GM04504 (cell line): ENCODE measurements at places on chromosomes 7 and 10.
A peak's percentile ranks its signal among the peaks of the same experiment; 100 is the strongest.

DNA sequence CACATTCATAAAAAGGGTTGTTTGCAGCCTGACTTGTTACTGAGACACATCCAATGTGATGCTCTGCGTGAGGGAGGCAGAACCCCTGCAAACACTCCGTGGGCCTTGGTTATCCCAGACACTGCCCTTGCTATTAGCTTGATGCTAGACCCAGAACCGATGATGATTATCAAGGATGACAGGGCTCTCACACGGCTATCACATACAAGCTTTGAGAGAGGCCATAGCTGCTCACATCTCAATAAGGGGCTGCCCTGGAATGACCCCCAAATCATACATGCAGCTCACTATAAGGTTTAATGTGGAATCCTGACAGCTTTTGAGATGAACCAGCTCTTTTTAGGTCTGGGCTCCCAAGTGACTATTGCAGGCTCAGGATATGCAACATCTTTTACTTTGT, 44.4 kb upstream of the TCERG1L start:
- DNase-seq: no peak

- no peak for DNase-seq
These were observed 161.0 kb downstream of the DIP2C start for GRCh38 chr10:528173-529165.

DNA sequence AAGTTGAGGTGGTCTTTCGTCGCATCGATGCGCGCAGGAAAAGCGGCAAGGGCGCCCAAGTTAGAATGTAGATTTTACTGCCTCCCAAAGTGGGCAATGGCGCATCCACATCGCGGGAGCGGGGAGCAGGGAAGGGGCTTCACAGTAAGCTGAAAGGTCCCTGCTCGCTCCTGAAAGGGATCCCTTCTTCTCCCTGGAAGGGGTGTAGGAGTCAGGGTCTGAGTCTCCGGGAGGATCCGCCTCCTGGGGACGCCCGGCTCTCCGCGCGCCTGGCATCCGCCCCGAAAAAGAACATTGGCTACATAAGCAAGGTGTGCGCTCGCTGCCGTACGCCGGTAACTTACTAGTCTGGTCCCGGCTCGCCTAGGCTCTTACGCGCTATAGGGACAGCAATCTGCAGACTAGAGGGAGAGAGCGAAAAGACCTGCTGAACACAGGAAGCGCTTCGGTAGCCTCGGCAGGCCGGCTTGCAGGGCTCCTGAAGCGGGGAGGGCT, 804 bp downstream of the UNC5B start:
- peak; percentile 57 for DNase-seq

GRCh38 chr7:101419831-101420230, 57.2 kb downstream of the COL26A1 start:
- no peak for DNase-seq

- DNase-seq: no peak
These were observed 21.3 kb downstream of the CCDC71L start for GRCh38 chr7:106639476-106640334.

GRCh38 chr7:111413739-111414138, 148.6 kb downstream of the IMMP2L start:
- no peak for DNase-seq

GRCh38 chr10:104492329-104492940, 138.8 kb downstream of the CFAP58 start:
- DNase-seq: peak; percentile 6

DNA sequence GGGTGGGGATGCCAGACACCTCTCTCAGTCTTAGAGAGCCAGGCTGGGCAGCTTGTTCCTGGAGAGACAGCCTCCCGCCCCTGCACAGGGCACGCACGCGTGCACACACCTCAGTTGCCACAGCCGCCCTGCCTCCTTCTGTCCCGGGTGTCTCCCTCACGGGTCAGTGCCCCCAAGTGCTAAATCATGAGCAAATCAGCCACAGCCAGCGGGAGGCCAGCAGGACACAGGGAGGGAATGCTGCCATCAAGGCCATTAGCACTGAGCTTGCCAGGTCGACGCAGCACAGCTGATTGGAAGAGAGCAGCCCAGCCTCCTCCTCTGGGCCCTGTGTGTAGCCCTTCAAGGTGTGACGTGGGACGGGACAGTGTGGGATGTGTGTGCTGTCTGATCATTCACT, 130.4 kb downstream of the CDH23 start:
- no peak for DNase-seq

- no peak for DNase-seq
These were observed 12.3 kb upstream of the CYTH3 start for GRCh38 chr7:6284461-6285360.

DNA sequence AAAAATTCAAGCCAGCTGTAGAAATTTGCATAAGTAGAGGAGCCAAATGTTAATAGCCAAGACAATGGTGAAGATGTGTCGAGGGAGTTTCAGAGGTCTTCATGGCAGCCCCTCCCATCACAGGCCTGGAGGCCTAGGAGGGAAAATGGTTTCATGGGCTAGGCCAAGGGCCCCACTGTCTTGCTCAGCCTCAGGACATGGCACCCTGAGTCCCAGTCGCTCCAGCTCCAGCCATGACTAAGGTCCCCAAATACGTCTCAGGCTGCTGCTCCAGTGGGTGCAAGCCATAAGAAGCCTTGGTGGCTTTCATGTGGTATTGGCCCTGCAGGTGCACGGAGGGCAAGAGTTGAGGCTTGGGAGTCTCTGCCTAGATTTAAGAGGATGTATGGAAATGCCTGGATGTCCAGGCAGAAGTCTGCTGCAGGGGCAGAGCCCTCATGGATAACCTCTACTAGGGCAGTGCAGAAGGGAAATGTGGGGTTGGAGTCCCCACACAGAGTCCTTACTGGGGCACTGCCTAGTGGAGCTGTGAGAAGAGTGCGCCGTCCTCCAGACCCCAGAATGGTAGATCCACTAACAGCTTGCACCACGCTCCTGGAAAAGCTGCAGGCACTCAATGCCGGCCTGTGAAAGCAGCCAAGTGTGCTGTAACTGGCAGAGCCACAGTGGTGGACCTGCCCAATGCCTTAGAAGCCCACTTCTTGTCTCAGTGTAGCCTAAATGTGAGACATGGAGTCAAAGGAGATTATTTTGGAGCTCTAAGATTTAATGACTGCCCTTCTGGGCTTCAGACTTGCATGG, 19.2 kb downstream of the TBATA start:
- DNase-seq: no peak

DNA sequence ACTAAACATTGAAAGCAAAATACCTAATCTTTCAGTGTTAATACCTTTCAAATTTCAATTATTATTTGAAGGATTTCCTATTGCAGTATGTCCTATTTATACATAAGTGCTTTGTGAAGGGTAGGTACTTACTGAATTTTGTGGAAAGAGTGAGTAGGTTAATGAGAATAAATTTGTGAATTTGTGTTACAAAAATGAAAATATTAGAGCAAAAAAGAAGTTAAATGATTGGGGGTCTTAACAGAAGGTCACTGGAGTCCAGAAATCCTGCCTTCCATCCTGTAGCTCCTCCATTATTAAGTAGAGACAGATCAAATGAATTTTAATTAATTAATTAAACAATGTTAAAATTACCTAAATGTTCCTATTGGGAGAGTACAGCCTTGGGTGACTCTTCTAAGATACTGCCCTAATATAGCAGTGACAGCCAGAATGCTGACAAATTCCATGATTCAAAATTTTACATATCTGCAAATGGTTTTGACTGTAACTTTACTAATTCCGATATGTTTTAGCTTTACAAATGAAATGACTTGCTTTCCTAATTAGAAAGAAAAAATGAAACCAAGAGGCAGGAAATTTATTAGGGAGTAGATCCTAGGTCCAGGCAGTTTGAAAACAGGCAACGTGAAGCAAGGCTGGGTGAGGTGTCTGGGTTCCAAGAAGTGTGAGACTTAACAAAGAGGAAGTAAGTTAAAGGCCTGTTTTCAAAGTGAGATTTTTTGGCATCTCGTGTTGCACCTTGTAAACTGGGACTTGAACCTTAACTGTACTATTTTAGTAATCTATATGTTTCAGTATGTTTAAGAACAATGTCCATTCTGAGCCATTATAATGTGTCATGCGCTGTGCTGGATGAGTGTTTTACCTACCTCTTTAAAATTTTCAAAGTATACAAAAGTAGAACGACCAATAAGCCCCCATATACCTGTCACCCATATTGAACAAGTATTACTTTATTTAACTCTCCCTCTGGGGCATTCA, 1.5 kb downstream of the PIK3CG start:
- no peak for DNase-seq

- DNase-seq: no peak
These were observed 385.0 kb downstream of the PHF14 start for GRCh38 chr7:11358637-11359036.

- no peak for DNase-seq
These were observed 53.2 kb downstream of the BPGM start for GRCh38 chr7:134699899-134700298.

DNA sequence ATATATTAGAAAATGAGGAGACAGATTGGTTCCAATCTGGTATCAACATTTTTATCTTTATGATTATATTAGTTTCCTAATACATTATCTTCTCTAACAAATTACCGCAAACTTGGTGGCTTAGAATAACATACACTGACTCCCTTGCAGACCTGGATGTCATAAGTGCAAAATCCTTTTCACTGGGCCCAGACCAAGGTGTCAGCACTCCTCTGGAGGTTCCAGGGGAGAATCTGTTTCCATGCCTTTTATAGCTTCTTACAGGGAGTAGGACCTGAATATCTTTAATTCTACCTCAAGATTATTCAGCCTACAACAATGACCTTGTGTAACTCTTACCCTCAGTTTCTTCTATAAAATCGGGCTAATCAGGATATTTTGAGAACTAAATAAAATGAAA, 329.9 kb upstream of the GRM3 start:
- no peak for DNase-seq

DNA sequence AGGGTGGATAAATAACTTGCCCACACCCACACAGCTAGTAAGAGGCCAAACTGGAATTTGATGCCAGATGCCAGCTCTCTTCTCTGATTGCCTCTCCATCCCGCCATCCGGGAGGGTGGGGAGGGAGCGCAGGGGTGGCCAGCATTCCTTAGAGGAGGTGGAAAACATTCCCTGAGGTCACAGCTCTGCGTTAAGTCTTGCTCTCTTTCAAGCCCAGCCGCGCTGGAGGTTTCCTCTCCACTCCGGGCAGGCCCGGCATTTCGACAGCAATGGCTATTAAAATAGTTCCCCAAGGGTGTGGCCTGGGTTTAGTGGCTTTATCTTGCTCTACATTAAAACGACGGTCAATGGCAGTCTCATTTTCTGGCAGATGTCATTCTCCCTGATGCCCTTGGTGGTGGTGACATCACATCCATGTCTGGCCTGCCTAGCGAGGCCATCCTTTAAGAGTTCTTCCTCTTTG, 16.1 kb upstream of the C10orf71 start:
- DNase-seq: no peak

DNA sequence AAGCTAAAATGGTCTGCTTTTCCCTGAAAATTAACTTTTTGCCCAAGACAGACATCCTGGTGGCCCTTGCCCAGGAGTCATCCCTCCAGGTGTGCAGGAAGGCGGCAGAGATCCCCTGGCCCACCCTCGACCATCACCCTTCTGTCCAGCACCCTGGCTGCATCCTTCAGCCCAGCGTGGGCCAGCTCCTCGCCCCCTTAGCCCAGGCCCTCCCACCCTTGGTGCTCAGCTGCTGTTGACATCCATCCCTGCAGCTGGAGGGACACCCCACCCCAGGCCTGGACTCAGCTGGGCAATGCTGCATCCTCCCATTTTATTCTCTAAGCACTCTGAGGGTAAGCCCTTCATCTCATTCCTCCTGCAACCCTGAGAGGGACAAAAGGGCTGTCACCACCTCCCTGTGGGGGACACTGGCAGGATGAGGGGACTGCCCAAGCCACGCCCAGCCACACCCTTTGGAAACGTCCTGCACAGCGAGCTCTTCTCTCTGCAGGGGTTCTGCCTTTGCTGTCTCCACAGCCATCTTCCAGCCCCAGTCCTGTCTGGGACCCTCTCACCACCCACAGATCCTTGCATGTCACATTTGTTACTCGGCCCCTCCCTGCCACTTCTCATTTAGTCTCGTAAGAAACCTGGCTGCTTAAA, 30.7 kb downstream of the EN2 start:
- DNase-seq: no peak

GRCh38 chr10:91185239-91185875, 35.1 kb upstream of the PCGF5 start:
- no peak for DNase-seq

DNA sequence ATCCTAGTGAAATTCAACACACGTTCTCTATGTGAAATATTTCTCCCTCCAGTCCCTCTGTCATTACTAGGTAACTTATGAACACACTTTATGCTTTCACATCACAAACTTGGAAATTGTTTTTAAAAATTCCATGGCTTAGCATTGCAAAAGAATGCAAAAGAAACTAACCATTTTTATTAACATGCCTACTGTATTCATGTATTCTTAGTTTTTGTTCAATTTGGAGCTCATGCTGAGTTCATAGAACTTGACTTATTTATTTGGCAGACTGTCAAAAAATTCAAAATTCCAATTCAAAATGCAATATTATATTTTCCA, 155.0 kb upstream of the SEMA3C start:
- DNase-seq: no peak

DNA sequence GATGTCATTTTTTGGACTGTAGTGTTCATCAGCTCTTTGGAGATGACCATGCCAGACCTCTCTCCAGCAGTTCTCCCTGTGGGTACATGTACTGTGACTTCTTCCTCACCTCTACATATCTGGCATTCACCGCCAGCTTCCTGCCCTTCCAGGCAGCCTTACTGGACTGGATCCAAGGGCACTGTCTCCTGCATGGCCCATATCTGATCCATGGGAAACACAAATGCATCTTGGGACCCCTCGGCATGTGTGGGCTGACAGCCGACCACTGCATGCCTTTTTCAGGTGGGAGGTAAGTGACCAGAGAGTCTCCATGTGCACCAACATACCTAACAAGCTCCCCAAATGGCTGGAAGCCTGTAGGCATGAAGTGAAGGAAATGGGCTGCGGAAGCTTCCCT, 3.9 kb upstream of the BLVRA start:
- no peak for DNase-seq
